ENCODE measurements at places on chromosomes 6 and 20.

DNA sequence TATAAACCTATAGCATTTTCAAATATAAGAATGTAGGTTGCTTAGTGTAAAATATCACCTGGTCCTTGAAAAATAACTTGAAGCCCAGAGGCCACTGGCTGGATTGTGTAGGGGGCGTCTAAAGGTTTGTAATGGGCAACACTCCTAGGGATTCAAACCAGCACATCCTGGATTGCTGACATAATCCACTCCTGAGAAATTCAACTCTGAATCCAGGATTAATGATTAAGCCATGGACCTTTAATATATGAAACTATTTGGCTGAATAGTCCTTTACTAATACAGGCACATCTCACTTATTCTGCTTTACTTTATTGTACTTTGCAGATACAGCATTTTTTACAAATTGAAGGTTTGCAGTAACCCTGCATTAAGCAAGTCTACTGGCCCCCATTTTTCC lies 160.8 kb downstream of the UBE3D start:
- no peak for DNase-seq

DNA sequence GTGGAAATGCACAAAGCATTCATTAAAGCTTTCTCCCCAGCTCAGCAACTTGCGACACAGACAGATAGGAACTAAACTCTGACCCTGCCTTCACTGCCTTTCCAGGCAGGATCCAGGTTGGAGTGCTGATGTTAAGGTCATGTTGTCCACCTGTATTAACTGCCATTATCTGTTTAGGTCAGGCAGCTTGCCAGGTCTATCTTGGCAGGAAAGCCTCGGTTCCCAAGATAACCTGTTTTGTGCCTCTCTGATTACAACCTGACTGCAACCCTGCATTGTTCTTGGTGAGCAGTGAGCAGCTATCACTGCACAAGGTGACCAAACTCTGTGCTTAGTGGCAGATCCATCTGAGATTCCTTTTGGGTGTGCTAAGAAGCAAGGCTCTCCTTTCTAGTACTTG lies 23.2 kb upstream of the ELOVL2 start:
- DNase-seq: no peak

GRCh38 chr6:169189182-169189581 lies 64.5 kb downstream of the THBS2 start:
- no peak for DNase-seq

- DNase-seq: no peak
These were observed 28.5 kb upstream of the CITED2 start for GRCh38 chr6:139402876-139403386.

DNA sequence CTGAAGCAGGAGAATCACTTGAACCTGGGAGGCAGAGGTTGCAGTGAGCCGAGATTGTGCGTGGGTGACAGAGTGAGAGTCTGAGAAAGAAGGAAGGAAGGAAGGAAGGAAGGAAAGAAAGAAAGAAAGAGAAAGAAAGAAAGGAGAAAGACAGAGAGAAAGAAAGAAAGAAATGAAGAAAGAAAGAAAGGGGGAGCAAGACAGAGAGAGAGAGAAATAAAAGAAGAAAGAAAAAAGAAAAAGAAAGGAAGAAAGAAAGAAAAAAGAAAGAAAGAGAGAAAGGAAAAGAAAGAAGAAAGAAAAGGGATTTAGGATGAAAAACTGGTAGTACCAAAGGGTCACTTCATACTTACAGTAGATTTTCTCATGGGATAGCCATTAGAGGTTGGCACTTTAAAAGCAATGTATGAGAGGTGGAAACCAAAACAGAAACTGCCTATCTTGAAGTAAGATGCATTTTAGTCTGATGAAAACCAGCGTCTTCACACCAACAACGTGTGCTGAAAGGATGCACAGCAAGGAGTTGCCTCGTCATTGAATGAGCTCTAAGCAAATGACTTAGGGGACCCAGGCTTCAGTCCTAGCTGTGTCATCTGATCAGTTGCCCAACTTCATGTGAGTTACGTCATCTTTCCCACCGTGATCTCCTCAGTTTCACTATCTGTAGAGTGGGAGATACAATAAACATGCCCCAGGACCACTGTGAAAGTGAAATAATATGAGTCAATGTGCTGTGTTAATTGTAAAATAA lies 133.9 kb upstream of the NEDD9 start:
- no peak for DNase-seq

DNA sequence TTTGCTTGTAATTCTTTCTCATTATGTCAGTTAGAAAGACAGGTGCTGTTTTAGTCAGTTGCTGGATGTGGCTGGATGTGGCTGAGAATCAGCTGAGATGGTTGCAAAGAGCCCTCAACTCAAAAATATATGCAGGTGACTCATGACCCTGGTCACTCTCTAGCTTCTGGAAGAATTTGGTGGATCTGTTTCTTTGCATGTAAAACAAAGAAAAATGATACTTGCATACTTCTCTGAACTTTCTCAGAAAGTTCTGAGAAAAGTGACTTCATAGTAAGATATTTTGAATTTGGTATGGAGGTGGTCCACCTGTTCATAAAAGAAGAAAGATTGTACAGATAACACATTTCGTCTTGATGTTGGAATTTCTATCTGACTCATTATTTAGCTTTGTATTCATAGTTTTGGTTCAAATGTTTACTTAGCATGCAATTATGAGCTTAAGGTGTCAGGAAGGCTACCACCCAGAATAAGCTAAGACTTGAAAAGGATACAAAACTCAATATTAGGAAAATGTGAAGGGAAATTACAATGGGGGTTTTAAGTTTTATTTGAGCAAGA lies 163.2 kb upstream of the OLIG3 start:
- DNase-seq: no peak

DNA sequence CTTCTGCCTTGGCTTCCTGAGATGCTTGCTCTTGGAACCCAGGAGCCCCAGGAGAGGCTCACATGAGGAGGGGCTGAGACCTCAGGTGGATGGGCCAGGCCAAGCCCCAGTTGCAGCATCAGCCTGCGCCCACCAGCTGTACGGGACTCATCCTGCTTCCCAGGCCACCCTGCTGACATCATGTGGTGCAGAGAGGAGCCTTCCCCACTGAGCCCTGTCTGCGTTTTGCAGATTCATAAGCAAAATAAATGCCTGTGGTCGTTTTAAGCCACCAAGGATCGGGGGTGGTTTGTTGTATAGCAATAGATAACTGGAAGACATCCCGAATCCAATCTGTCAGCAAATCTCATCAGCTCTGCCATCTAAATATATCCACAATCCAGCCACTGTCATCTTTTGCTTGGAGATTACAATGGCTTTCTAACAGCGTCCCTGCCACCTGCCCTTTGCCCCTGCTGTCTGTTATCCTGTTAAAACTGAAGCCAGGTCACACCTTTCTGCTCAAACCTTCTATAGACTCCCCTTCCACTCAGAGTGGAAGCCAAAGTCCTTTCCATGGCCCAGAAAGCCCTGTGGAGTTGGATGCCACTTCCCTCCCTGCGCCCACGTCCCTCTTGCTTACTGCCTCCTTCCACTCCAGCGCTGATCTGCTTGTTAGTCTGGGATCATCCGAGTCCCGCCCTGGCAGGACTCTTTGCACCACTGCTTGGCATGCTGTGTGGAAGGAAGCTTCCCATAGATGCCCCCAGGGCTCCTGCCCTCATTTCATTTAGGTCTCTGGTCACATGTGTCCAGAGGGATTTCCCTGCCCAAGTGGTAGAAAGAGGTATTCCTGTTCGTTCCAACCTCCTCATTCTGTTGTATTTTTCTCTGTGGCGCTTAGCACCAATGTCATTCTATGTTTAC lies 24.0 kb upstream of the MLN start:
- DNase-seq: no peak

DNA sequence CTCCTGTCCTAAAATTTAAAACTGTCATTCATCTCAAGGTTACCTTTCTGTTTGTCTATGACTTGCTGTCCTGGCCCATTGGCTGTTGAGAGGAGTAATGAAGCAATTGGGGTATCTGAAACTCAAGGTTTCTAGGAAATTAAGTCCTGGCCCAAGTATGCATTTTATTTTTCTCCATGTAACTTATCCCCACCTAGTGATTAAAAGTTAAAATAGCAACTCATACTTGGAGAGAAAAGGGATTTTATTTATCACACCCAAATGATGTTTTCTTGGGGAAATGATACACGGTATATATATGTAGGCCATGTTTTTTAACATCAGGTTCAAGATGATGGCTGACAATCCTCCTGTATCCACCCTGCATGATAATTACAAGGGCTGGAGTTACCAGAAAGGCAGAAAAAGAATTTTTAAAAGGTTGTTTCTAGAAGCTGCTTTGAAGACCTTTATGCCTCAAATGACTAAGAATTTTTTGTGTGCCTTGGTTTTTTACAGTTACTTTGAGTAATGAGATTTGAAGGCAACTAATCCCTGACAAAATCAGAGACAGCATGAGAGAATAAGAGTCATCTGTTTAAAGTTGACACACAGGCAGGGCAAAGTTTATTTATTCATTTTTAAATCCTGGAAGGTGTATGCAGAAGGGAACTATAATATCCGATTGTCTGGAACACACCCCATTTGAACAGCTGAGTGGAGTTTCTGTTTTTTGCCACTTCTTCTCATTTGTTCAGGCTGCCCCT lies 28.9 kb upstream of the C6orf58 start:
- no peak for DNase-seq

- no peak for DNase-seq
These were observed 16.4 kb upstream of the BMP7 start for GRCh38 chr20:57282670-57283361.

DNA sequence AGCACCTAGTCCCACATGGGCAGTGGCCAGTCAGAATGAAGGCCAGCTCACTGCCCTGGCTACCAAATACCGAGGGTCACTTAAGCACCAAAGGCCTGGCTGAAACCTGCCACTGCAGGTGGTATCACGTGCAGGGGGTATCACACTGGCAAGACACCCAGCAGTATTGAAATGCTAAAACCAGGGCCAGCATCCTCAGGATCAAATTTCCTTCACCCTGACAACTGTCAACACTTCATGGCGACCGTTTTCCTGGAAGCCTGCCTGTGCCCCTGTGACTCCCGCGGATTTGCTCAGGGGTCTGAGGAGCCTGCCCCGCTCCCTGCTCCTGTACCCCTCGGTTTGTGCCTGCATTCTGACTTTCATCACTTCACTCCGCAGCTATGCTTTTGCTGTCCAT lies 151.1 kb downstream of the TTLL2 start:
- DNase-seq: no peak

DNA sequence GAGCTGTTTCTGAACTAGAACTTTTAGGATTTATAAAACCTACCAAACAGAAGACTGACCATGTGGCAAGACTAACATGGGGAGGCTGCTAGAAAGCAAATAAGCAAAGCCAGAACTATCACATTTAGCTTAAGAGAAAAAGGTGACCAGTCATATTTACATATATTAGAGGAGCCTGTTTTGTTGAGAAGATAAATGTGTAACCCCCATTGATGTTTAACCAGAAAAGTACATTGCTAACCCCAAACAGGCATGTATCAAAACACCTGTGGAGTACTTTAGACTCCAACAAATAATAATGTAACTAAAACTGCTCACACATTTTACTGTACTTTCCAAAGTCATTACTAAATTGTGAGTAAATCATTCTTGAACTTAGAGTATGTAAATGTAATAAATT lies 35.0 kb downstream of the AKIRIN2 start:
- no peak for DNase-seq

GRCh38 chr6:20213271-20213798 lies 1.1 kb upstream of the MBOAT1 start:
- no peak for DNase-seq

DNA sequence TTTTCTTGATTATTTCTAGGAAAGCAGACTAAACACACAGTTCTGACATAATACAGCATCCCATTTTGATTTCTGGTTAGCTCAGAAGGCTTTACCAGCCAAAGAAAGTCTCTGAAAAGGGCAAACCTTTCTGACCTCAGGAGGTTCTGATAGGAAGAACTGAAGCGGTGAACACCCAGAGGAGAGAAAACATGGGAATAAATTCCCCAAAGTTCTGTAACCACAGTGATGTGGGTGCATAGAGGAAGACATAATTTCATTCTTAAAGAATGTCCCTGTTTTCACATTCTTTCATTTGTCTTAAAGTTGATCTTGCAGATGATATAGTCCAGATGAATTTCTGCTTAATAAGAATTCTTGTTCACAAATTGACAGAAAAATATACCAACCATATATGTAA lies 60.3 kb downstream of the RSPO3 start:
- no peak for DNase-seq

GRCh38 chr6:145277358-145278086 lies 457.8 kb downstream of the EPM2A start:
- no peak for DNase-seq

GRCh38 chr6:18016698-18017097 lies 29.3 kb upstream of the KIF13A start:
- no peak for DNase-seq

DNA sequence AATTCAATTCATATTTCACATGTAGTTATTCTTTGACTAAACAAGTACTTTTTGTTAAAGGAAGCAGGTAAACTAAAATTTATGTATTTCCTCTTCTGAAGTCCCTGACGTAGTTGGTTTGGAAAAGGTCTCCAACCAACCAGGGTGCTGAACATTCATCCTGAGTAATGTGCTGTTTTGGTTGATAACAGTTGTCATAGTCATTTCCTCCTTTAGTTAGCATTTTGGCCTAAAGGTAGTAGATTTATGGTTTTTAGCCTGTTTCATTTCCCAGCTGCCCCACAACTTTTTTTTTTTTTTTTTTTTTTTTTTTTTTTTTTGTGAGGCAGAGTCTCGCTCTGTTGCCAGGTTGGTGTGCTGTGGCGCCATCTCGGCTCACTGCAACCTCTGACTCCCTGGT lies 382.8 kb upstream of the FLRT3 start:
- DNase-seq: no peak

DNA sequence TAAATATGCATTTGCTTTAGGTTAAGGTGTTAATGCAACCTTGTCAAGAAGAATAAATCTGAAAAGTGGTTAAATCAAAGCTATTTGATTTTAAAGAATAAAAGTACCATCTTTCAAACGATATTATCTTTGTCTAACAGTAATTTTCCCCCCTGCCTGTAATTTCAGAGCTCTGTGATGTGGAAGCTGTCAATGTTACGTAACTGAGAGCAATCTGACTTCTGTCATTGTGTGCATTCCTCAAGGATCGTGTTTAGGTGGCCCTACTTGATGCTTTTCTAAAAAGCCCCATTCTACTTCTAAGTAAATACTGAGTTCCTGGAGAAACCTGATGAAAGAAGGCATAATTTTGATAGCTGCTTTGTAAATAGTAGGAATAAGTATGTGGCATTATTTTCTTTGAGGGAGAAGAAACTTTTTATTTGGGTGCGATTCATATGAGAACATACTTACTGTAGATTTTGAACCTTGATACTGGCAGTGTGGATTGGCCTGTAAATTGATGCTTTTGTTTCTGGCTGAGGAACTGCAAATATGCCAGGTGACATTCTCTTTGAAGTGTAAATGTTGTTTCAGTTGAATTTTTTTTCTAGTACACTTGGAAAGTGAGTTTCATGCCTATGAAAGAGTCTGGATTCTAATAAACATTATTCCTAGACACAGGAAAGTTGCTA lies 529.6 kb upstream of the FLRT3 start:
- DNase-seq: no peak

- no peak for DNase-seq
These were observed 126.5 kb upstream of the NXT1 start for GRCh38 chr20:23223908-23224580.

- peak; percentile 73 for DNase-seq
These were observed at the start of gene NPEPL1 for GRCh38 chr20:58692579-58693225. Gene NPEPL1, plus strand, starts transcription at chr20:58692800. Its CDS starts 101 bp downstream, at chr20:58692901.

GRCh38 chr20:32651537-32651936 lies 22.2 kb downstream of the C20orf203 start:
- DNase-seq: no peak

- no peak for DNase-seq
These were observed 653.5 kb upstream of the PTCHD4 start for GRCh38 chr6:48764286-48765044.

GRCh38 chr20:20603339-20603990 lies 109.0 kb downstream of the RALGAPA2 start:
- DNase-seq: no peak

GRCh38 chr6:41062056-41062455 lies 9.1 kb downstream of the APOBEC2 start:
- no peak for DNase-seq
